ENCODE measurements at places on chromosomes 6 and 20. TPM values are rescaled to one million over a fixed set of nuclear protein-coding genes. Genes with fewer than 3 reads are reported as not detected.

DNA sequence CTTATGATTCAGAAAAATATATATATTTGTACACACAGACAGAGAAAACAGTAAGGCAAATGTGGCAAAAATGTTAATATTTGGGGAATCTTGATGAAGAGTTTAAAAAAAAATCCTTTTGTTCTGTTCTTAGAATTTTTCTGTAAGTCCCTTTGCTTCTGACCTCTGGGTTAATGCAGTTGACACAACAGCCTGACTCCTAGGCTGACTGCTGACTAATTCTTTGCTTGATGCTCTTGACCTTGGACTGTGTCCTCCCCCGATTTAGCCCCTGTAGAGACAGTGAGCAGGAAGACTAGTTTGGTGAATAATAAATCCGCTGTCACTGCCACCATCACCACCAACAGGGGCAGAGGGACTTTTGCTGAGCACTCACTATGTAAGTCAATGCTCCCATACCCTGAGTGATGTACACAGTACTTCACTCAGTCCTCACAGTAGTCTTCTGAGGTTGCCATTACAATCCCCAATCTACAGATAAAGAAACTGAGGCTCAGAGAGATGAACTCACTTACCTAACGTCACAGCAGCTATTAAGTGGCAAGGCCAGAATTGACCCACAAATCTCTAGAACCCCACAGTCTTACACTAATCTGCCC, 71.7 kb downstream of the SNX5 start:
- DNase-seq: no peak

PARD6B gene
- polyA plus RNA-seq: 0.38 TPM

PACSIN1 gene
- polyA plus RNA-seq: 2.9 TPM

DNA sequence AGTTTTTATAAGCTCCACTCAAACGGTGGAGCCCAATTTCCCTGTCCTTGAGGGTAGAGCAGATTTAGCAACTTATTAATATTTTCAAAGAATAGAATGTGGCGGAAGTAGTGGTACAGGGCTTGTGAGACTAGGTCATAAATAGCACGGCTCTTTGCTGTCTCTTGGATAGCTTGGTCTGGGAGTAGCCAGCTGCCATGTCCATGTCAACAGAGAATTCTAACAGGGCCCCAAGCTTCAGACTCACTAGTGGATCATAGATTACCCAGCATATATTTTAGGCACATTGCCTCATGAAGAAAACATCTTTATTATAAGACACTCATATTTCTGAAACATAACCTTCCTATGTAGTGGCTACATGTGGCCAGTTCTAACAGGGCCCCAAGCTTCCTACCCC, 755.7 kb downstream of the HDGFL1 start:
- DNase-seq: no peak

DNA sequence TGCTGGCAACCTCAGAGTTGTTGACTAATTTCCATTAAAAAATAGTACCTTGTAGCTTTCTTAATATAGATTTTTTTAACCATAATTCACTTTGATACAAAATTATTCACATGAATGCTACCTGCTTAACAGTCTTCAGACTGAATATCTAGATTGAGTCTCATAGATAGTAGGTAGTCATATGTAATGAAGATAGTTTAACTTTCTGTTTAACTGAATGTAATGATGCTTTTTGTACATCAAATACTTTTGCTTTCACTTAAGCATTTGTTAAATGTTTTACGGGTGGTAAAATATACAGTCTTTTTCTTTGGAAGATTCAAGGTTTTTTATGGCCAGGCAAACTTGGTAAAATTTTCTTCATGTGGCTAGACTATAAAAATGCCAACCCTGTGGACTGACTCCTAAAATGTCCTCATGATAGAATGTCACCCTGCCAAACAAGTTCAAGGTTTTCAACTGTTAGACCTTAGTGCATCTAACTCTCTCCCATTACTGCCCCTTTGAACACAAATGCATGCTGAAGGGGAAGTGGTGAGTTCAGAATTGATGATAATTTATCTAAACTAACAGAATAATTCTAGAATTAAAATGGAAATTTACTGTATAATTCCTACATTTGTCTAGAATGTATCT, 16.4 kb downstream of the TBPL1 start:
- no peak for DNase-seq
